ENCODE measurements at places on chromosomes 6 and 20.
A peak's percentile ranks its signal among the peaks of the same experiment; 100 is the strongest.

GRCh38 chr6:46648869-46649492, 3.6 kb downstream of the CYP39A1 start:
- peak; percentile 15 for DNase-seq

DNA sequence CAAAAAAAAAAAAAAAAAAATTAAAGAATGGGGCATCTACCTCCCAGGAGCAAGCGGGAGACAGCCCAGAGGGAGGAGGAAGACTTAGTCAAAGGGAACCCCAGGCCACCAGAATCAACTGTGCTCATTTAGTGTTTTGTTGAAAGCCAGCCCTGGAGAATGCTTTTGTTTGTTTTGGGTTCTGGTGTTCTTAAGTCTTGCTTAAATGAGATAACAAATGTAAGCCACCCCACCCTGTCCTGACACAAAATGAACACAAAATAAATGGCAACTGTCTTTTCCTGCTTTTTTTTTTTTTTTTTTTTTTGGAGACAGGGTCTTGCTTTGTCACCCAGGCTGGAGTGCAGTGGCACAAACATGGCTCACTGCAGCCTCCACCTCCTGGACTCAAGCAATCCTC, 165.0 kb upstream of the JARID2 start:
- no peak for DNase-seq

- no peak for DNase-seq
Measured at GRCh38 chr6:135546206-135546605, 48.7 kb upstream of the AHI1 start.

DNA sequence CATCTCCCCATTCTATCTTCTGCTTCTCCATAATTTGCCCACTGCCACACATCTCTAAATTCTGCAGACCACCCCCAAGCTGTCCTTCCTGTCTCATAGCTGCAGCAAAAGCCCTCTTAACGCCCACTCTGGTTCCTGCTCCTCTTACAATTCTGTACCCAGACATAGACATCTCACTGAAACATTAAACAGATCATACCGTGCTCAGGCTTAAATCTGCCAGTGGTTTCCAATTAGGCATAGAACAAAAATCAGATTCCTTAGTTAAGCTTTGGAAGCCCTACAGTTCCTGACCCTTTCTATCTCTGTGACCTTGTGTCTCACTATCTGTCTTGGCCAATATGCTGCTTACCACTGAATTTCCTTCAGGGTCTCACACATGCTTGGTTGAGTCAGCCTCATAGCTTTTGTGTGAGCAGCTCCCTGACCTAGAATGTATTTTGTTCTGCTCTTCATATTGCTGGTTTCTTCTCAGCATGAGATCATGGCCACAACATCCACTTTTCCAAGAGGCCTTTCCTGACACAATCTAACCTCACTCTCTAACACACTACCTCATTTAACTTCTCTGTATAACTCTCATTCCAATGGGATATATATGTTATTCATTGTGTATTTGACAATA, 749.7 kb downstream of the MAFB start:
- DNase-seq = peak; percentile 8

DNA sequence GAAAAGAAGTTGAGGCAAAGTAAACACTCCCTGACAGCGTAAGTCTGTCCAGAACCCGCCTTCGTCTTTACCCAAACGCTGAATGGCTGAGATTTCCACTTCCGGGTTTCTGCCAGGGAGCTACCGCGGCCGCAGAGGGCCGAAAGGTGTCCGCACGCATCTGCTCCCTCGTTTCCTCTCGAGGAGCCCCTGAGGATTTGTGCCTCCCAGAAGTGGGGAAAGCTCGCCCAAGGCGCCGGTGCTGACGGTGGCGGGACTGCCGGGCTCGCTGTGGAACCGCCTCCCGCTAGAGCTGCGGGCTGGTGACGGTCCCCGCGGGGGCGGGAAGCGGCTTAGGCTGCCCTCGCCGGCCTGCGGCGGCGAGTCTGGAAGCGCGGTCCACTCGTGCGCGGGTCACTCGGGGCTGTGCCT, 1760.2 kb upstream of the DEFB115 start:
- DNase-seq = peak; percentile 0

GRCh38 chr20:22159276-22159675, 425.1 kb downstream of the FOXA2 start:
- DNase-seq = no peak

DNA sequence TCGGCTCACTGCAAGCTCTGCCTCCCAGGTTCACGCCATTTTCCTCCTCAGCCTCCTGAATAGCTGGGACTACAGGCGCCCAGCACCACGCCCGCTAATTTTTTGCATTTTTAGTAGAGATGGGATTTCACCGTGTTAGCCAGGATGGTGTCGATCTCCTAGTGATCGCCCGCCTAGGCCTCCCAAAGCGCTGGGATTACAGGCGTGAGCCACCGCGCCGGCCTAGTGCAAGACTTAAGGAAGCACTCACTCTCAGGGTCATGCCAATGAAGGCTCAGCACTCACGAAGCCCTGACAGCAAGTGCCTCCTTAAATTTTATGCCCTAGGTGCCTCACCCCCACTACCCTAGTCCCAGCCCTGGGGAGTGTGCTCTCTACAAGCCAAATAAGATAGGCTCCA, 4.7 kb upstream of the DOK5 start:
- no peak for DNase-seq

GRCh38 chr20:32839982-32840285, 18.8 kb upstream of the EFCAB8 start:
- no peak for DNase-seq

DNA sequence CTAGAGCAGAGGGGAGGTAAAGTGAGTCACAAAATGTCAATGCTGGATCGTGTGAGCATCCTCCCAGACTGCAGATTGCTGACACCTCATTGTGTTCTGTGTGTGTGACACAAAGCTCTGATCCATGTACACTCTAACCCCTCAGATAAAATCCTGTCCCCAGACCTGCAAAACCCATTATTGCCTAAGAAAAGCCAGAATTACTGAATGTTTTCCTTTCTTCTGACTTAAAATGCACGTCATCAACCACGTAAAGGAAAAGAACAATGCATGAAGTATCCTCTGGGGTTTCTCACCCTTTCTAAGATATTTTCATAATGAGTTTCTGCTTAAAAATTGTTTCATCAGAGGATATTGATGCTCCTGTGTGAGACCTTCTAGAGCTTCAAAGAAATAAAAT, 218.0 kb upstream of the PREP start:
- DNase-seq = no peak

DNA sequence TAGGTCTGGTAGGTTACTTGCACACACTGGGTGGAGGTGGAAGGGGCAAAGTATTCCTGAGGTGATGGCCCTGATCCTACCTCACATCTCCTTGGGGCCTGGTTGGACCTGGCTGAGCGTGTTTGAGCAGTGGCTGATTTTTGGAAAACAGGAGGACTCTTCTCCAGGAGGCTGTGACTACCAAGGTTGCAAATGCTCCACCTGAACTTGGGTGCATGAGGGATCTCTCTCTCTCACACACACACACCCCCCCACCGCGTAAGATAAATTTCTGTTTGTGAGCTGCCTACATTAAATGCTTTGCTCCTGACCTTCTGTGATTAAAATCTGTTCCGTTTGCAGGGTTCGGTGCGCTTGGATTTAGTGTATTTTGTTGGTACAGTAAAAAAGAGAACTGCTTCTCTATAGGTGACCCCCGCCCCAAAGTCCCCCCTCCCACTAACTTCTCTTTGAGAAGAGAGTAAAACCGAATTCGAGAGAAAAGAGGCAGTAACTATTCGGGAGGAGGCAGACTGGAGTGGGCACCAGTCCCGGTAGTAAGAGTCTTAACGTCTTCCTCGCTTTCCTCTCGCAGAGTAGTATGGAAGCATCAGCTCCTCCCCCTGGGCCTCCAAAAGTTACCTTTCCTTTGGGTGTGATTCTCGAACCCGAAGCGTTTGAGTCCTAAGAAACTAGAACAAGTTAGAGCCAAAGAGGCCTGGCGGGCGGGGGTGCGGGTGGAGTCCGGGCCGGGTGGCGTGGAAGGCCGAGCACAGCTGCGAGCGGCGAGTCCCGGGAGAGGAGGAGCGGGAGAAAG, 585 bp upstream of the DSE start:
- no peak for DNase-seq

- DNase-seq = no peak
Measured at GRCh38 chr6:10458287-10458686, 43.4 kb upstream of the TFAP2A start.

DNA sequence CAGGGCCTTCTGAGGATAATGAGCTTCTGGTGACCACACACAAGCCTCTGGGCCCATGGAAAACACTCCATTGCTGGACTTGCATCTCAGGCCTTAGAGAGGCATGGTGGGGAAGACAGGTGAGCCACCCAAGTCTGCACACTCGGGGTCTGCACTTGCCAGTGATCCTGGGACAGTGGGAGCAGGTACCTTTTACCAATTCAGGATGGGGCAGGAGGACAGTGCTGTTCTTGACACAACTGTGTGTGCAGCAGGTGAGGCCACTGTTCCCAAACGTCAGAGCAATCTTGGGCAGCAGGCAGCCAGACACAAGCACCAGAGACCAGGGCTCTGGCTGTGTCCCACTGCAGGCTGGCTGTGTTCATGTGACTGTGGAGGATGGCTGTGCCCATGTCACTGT, 221.3 kb downstream of the ERMARD start:
- no peak for DNase-seq

DNA sequence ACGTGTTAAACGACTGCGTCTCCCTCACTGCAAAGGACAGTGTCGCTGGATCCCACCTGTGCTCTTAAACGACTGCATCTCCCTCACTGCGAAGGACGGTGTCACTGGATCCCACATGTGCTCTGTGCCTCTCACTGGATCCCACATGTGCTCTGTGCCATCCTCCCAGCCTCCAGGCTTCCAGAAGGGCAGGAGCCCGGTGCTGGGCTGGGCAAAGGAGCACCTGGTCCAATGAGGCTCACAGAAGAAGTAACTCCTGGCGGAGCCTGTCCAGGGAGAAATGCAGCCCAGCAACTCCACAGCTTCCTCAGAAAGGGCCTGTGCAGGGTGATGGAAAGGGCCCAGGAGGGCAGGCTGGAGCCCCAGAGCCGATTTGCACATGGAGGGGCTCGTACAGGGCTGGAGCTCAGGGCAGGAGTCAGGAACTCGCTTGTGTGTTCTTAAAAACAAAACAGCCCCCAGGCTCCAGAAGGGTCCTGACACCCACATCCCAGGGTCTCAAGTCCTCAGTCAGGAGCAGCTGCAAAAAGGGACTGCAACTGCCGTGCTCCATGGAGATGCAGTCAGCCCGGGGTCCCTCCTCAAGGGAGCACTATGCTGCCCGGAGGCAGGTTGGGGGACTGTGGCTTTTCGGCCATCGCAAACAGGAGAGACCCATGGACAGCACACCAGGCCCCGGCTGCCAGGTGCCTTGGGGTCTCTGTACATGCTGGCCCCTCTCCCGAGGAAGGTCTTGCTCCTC, 52.7 kb downstream of the DLL1 start:
- no peak for DNase-seq

DNA sequence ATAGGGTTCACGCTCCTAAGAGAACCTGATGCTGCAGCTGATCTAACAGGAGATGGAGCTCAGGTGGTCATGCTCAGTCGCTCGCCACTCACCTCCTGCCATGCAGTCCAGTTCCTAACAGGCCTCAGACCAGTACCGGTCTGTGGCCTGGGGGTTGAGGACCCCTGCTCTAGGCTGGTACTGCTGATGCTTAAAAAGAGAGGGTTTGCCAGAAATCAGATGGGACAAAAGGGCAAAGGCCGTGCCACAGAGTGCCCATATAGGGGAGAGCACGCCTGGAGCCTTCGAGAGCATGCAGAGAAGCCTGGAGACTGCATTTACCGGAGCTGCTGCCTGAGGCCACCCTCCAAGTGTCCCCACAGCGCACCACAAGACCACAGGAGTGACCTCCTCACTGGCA, 75.5 kb downstream of the PTPN1 start:
- no peak for DNase-seq

DNA sequence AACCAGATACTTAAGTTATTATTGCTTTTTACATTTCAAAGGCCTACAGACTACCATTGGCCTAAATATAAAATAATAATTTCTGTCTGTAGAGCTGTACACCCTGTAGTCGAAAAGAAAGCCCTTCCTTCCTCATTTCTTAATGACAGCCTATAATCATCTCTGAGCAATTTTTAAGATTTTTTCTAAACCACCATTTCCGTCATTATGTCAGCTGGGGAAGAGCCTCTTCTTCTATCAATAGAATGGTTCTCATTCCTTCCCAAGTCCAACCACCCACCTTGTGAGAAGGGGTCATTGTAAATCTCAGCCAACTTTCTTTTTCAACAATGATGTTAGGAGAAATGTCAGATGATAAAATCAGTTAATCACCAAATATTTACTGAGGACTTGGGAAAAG, 91.8 kb downstream of the PLEKHG1 start:
- no peak for DNase-seq

GRCh38 chr6:117906507-117906957, 532 bp upstream of the SLC35F1 start:
- peak; percentile 9 for DNase-seq

GRCh38 chr20:44598423-44599305, 16.3 kb downstream of the PKIG start:
- peak; percentile 35 for DNase-seq

GRCh38 chr6:161374971-161375873, 101.4 kb upstream of the AGPAT4 start:
- peak; percentile 32 for DNase-seq

- DNase-seq = peak; percentile 6
Measured at GRCh38 chr6:111899531-111899930, 26.3 kb upstream of the FYN start.

DNA sequence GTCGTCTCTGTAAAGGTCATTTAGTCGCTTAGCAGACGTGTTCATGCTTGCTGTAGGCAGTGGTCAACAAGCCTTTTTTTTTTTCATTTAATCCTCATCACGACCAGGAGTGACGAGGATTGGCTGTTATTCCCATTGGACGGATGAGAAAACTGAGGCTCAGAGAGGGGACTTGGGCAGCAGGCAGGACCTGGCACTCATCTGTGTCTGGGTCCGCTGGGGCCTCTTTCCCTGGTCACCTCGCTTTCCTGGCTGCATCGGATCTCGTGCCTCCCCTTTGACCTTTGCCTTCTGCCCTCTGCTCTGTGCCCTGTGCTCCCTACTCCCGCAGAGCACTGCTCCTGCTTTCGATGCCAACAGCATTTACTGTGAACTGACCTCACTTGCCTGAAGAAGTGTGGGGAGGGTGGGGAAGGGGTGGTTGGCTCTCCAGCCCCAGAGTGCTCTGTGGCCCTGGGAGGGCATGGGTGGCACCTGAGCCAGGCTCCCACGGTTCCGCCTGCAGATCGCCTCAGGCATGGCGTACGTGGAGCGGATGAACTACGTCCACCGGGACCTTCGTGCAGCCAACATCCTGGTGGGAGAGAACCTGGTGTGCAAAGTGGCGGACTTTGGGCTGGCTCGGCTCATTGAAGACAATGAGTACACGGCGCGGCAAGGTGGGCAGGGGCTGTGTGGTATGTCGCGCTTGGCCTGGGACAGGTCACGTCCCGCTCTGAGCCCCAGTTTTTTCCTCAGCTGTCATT, 56.2 kb downstream of the SRC start:
- no peak for DNase-seq

GRCh38 chr20:22307409-22307808, 277.0 kb downstream of the FOXA2 start:
- DNase-seq = no peak

All from AG10803 (cell line).